ENCODE measurements at places on chromosomes 5 and 9.

DNA sequence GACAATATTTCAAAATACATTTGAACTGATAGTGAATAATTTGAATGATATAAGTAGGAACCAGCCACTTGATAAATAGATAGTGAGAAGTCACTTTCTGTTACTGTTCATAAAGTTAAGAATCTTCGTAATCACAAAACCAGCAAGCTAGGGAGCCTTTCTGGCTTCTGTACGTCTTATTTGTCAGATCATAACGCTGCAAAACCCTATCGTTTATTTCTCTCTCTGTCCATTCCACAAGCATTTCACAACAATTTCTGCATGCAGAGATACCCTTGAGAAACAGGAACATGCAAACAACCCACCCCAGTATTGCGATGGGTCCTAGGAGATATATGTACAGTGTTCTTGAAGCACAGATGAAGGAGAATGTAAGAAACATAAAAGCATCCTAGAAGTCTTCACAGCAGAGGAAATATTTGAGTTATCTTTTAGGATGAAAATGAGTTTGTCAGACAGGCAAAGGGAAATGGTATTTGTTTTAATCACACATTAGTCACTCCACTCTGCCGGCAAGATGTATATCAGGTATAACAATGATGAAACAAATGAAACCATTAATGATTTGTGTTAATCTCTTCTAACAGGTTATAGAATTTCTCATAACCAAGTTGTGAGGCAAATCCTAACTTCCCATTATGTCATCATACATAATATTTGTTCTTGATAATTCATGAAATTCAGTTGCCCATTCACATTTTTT is 668.7 kb upstream of the FTMT start:
- no peak for DNase-seq

DNA sequence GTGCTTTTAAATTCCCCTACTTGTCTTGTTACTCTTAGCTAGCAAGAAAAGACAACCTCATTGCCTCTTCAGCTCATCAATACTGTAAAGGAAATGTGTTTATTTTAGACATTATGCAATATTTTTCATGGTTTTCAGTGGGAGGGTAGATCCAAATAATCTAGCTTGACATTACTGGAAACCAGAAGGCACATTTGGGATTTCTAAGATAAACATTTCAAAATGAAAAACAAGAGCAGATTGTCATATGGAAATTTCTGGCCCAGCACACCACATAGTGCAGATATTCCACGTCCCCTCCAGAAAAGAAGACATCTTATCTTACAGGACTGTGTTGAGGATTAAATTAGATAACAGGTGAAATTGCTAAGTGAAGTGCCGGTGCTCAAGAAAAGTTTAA is 296.9 kb downstream of the MSX2 start:
- DNase-seq = no peak

DNA sequence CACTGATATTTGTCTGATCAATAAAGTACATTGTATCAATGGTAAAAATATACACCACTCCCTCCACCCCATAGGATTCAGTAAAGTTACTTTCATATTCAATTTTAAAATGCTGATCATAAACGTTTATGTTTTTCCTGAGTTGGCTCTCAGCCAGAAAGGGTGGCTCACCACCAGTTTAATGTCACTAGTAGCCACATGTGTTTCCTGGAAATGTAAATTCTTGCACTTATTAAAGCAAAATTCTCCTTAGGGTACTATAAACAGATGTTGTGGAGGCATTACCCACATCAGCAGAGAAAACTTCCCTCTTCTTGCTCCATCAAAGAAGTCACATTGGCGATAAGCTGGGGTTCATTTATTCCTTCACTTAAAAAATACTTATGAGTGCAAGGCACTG is 210.3 kb downstream of the SREK1 start:
- no peak for DNase-seq

DNA sequence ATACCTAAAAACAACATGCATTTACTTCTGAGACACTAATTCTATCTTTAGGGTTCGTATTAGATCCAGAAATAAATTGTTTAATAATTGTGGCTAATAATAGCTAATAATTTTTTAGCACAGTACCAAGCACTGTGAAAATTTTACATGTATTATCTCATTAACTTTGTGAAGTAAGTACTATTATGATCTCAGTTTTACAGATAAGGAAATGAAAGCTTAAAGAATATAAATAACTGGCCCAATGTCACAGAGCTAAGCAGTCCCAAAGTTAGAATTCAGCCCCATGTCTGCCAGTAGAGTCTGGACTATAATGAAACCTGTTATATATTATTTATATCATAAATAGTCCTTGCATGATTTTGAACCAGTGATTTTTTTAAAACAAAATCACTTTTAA is 163.3 kb downstream of the NIPBL start:
- DNase-seq = no peak

DNA sequence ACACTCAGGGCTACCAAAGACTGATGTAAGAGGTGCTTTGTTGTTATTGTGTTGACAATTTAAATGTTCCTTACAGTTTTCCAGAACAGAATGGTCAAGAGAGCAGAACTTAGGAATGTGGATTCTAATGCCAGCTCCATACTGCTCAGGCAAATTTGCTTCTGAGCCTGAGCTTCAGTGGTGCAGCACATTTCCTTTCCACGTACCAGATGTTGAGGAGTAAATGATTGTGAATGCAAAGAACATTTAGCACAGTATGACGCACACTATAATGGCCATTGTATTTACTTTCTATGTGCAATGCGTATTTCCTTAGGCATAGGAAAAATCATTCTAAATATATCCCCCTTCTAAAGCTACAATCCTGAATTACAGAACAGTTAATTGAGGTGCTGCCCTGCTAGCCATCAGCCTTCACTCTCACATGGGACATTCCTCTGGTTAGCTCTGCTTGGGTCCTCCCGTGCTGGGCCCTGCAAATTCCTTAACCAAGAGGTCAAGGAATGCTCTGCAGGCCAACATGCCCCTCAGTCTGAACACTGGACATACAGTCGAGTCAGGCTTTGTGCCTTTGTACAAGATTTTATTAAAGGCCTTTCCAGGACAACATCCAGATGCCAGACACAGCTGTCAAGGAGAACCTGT is 21.1 kb upstream of the TMEM174 start:
- DNase-seq = no peak

GRCh38 chr5:135457424-135458071 is 5.4 kb upstream of the TIFAB start:
- no peak for DNase-seq

GRCh38 chr9:105413525-105413924 is 34.3 kb upstream of the FSD1L start:
- DNase-seq = no peak

DNA sequence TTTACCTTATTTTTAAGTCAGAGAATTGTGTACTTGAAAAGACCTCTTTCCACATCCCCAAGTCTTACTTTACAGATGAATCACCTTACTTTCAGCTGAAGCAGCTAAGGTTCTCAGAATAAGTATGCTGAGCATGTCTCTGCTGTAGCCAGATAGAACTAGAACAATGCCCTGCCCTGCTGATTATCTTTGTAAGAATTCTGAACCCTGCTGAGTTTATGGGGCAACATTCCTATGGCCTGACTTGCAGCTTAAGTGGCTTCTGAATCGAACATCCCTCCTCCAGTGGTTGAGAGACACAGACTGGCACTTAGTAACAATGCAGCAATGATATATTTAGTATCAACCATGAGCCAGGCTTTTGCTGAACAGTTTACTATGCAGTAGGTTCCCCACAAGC is 592.0 kb upstream of the WWC1 start:
- no peak for DNase-seq

GRCh38 chr5:7754997-7755596 is 95.8 kb downstream of the CFAP90 start:
- peak; percentile 13 for DNase-seq

- DNase-seq = no peak
Observed at GRCh38 chr5:66129144-66129543, 15.0 kb upstream of the SREK1 start.

- no peak for DNase-seq
Observed at GRCh38 chr5:41067714-41068568, 3.2 kb downstream of the MROH2B start.

GRCh38 chr5:16057277-16057676 is 122.3 kb downstream of the MARCHF11 start:
- no peak for DNase-seq

GRCh38 chr5:150302301-150303069 is at the start of gene ARSI:
Gene ARSI, minus strand, starts transcription at chr5:150302905. Its CDS starts 532 bp downstream, at chr5:150302373.
- DNase-seq = peak; percentile 84

DNA sequence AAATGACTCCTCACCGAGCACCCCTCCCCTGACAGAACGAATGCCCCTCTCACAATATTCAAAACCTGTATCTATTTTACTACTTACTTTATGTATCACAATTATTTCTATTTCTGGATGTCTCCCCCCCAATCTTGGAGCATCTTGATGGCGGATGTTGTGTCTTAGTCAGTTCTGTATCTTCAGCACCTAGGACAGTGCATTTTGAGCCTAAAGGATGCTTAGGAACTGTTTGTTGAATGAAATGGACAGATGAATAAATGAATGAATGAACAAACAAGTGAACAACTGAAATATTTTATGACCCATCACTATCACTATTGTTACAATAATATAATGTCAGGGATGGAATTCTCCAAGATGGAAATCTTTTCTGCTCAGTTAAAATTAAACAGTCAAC is 295.7 kb downstream of the DNAH5 start:
- no peak for DNase-seq

Data from hindlimb muscle (tissue), 1 donor.